WTC11 (cell line): ENCODE measurements at places on chromosomes 3 and 15. TPM values are rescaled to one million over a fixed set of nuclear protein-coding genes. Genes with fewer than 3 reads are reported as not detected.

Gene CPNE4
- total RNA-seq, result 1.7 to 2.6 TPM (median 2.4 TPM) in 3 replicates

Gene ATP8B4
- total RNA-seq, result 0.23 to 0.37 TPM (median 0.27 TPM) in 3 replicates

Gene C3orf22
- total RNA-seq, result not detected in 3 replicates

Gene FANCD2OS
- total RNA-seq, result not detected in 3 replicates

Gene CIAO2A
- total RNA-seq, result 67.6 to 73.6 TPM (median 72.3 TPM) in 3 replicates

Gene KLHL40
- not detected in 3 replicates for total RNA-seq

Gene MAGEL2
- total RNA-seq, result 10.7 to 12.4 TPM (median 11.2 TPM) in 3 replicates

Gene BSN
- total RNA-seq, result 1.7 to 2.8 TPM (median 2.4 TPM) in 3 replicates

Gene TMEM207
- total RNA-seq, result not detected in 3 replicates

Gene SCG3
- 31.5 to 32.3 TPM (median 32.1 TPM) in 3 replicates for total RNA-seq

Gene AGTR1
- total RNA-seq, result 0.13 to 0.25 TPM in 2 of 3 replicates, not detected in the other
